ENCODE measurements at places on chromosomes 11 and 22.

DNA sequence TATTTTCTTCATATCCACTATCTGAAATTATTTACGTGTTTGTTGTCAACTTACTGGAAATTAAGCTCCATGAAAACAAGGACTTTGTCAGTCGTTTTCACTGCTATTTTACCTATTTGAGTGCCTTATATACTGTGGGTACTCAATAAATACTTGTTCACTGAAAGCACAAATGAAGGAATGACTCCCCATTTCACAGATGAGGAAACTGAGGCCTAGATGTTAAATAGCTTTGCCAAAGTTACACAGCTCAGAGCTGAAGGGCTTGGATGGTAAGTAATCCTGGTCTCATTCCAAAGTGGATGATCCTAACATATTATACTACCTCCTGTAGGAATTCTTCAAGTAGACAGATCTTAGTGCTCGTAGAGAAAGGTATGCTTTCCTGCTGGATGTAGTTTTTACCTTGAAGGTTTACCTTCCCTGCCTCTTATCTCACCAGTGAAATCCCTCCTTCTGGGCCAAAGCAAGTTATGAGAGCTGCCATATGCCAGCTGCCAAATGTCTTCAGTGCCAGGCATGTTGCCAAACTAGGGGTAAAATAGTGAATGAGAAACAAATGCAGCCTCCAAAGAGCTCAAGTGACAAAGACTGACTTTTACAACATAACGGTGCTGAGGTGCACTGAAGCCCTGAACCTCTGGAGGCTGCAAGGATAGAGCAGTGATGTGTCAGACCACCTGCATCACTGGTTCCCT is 129.7 kb downstream of the TRIM44 start:
- DNase-seq = no peak

DNA sequence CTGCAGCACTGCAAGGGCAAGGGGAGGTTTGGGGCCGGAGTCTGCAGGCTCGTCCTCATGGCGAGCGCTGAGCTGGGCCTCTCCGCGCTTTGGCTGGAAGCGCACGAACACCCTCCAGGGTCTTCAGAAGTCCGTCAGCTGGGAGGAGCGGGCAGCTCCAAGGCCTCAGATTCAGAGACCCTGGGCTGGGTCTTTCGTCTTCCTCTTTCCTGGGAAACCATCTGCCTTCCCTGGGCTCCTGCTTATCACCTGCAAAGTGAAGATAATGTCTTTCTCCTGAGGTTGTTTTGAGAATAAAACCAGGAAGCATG is 525.6 kb downstream of the BRD1 start:
- no peak for DNase-seq

- DNase-seq = no peak
These were observed 129.8 kb upstream of the SERPIND1 start for GRCh38 chr22:20644071-20644642.

GRCh38 chr11:19410032-19410431 is 169.3 kb upstream of the E2F8 start:
- DNase-seq = no peak

DNA sequence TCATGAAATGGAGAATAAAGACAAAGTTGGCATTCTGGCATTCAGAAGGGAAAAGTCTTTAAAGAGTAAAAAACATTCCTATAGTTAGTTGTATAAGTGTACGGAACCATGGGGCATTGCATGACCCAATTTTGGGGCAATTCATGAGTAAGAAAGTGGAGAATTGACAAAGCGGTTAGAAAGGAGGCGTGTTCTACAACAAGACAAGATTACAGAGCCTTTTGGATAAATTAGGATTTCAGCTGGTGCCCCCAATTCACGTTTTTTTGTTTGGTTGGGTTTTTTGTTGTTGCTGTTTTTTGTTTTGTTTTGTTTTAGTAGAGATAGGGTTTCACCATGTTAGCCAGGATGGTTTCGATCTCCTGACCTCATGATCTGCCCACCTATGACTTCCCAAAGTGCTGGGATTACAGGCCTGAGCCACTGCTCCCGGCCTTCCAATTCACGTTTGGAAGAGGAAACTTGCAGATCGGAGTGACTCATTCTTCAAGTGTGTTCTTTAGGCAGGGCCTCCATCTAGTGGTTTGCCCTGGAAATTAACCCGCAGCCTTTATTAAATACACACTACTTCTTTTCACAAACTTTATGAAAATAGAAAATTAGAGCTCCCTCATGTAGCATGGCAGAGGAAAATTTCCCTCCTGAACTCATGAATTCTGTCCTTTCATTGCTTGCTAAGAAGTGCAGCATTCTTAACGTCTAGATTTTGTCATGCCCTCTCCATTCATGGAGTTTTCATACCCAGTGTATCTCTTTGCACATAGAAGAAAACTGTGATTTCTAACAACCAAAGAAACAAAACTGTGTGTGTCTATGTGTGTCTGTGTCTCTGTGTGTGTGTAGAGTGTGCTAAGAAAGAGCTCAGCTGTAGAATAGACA is 118.1 kb downstream of the BBOX1 start:
- DNase-seq = no peak
